Uterine smooth muscle cell (primary cell): ENCODE measurements at places on chromosomes 3 and 15. TPM values are rescaled to one million over a fixed set of nuclear protein-coding genes. Genes with fewer than 3 reads are reported as not detected.

The MORC1 gene
- total RNA-seq = not detected in 2 replicates

The LRRIQ4 gene
- total RNA-seq = 0.11 TPM in 1 of 2 replicates, not detected in the other

The TM4SF1 gene
- 65.1 and 287 TPM in 2 replicates for total RNA-seq

The TNNC1 gene
- total RNA-seq = 0.33 TPM in 1 of 2 replicates, not detected in the other

The GPR149 gene
- not detected in 2 replicates for total RNA-seq

The ANKRD63 gene
- not detected in 2 replicates for total RNA-seq

The SCG3 gene
- total RNA-seq = not detected in 2 replicates

The C3orf22 gene
- total RNA-seq = not detected in 2 replicates

The ZNF80 gene
- not detected in 2 replicates for total RNA-seq

The DUOX1 gene
- total RNA-seq = not detected in 2 replicates

The LARP6 gene
- total RNA-seq = 143 and 174 TPM in 2 replicates

The EXD1 gene
- total RNA-seq = 0.11 TPM in 1 of 2 replicates, not detected in the other

The STAB1 gene
- total RNA-seq = 0.44 and 0.62 TPM in 2 replicates

The COL6A5 gene
- total RNA-seq = under 0.01 TPM in 1 of 2 replicates, not detected in the other

The CPNE4 gene
- not detected in 2 replicates for total RNA-seq
